ENCODE measurements at places on chromosomes 1 and 21. TPM values are rescaled to one million over a fixed set of nuclear protein-coding genes. Genes with fewer than 3 reads are reported as not detected.
A peak's percentile ranks its signal among the peaks of the same experiment; 100 is the strongest.

DNA sequence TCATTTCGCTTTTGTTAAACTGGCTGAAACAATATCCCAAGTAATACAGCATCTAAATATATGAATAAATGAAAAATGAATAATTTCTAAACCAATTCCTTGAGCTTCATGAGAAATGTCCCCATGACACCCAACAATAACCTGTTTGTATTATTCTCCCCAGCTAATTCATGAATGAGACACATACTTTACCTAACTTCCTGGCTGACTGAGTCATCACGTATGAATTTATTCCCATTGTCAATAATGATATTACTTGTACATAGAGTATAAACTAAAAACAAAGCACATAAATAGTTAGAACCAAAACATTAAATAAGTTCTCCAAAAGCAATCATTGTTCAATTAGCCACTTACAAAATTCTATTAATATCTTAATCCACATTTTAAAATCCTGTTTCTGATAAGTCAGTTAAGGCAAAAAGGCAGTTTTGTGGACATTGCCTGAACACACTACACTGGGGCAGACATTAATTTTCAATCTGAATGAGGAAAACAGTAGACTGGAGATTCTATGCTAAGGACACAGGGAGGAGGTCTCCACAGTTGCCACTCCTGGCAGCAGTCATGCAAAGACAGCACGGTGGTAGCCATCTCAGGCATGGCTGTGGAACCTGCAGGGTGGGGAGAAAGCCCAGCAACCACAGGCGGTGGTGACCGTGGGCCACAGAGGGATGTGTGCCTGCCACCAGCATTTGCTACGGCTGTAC is 48.2 kb downstream of the SLC9C2 start:
- no peaks in the 10 kb centered on the region for H3K36me3 ChIP-seq
- no peaks in the 10 kb centered on the region for H3K4me1 ChIP-seq
- H3K4me3 ChIP-seq, result no peak overlapping the region
- no peak for DNase-seq
- no peak overlapping the region for H3K27ac ChIP-seq
- 0 out of 2 replicates have a peak, but pooled peaks cover under 1% of the 10 kb centered on the region for H3K27me3 ChIP-seq

GRCh38 chr1:149849111-149849946 is 50.0 kb upstream of the BOLA1 start:
- no peaks in the 10 kb centered on the region for H3K27me3 ChIP-seq
- H3K4me1 ChIP-seq, result peaks cover 32% of the 10 kb centered on the region
- H3K36me3 ChIP-seq, result no peaks in the 10 kb centered on the region
- H3K27ac ChIP-seq, result peak overlapping the region; percentile 74
- peak overlapping the region; percentile 93 for H3K4me3 ChIP-seq

- H3K4me3 ChIP-seq, result no peak overlapping the region
- H3K4me1 ChIP-seq, result peaks cover 8% of the 10 kb centered on the region
- no peak overlapping the region for H3K27ac ChIP-seq
These were observed 6.0 kb downstream of the COL9A2 start for GRCh38 chr1:40310983-40311642.

DNA sequence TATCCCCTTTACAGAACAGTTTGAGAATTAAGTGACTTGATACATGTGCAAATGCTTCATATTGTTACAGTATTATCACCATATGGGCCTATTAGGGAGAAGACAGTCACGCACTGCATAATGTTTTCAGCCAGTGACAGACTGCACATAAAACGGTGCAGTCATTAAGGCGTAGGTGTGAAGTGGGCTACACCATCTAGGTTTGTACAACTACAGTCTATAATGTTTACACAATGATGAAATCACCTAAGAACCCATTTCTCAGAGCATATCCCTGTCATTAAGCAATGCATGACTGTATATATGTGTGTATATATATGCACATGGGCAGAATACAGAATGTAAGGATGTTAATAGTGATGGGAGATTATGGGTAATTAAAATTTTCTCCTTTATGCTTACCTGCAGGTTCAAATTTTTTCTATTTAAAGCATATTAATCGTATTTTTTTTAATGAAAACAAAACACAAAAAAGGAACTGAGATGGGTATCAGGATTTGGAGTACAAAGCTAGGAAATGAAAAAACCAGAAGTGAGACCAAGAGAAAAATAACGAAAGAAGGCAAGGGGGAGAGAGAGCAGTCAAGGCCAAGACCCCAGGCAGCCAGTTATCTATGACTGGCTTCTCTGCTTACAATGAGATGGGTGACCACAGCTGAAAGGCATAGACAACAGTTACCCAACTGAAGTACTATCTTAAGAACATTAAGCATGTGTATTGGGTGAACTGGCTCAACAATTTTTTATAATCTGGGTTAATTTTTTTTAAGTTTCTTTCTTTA is 122.9 kb upstream of the DAB1 start:
- DNase-seq, result no peak
- no peaks in the 10 kb centered on the region for H3K27me3 ChIP-seq
- H3K4me1 ChIP-seq, result no peaks in the 10 kb centered on the region
- H3K4me3 ChIP-seq, result no peak overlapping the region
- H3K27ac ChIP-seq, result no peak overlapping the region
- no peaks in the 10 kb centered on the region for H3K36me3 ChIP-seq

The PRRC2C gene
- 30.9 TPM for total RNA-seq

The ZNF697 gene
- 8.5 TPM for total RNA-seq

DNA sequence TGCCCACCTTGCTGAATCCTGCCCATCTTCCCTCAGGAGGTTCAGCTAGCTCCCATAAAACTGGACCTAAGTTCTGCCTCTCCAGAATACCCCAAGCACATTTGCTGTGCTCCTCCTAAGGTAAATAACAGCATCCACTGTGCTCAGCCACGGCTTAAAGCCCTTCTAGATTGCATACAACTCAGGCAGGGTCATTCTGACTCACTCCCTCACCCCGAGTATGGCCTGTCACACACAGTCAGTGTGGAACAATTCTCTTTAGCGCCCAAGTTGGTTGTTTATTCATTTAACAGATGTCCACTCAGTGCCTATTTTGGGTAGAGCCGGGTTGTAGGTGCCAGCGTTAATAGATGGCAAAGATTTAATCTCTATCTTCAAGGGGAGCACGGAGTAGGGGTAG is 147.5 kb upstream of the EDN2 start:
- no peaks in the 10 kb centered on the region for H3K27me3 ChIP-seq
- no peak overlapping the region for H3K27ac ChIP-seq
- H3K4me3 ChIP-seq, result no peak overlapping the region
- DNase-seq, result peak; percentile 88

DNA sequence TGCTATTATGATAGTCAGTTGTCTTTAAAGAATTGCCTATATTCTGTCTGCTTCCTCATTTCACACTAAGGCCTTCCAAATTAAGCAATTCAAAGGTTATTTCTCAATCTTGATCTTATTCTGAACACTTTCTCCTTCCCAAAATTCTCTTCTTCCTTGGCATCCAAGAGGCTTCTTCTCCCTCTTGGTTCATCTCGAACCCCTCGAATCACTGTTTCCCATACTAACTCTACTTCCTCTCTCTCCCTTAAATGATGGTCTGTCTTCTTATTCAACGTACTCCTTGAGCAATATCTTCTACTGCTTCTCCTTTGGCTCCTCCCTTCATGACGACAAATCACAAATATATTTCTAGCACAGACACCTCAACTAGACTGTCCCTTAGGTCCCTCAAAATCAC is 4.5 kb downstream of the COPA start:
- H3K27ac ChIP-seq, result no peak overlapping the region
- H3K4me1 ChIP-seq, result peaks cover 29% of the 10 kb centered on the region
- no peak for DNase-seq
- peaks cover 43% of the 10 kb centered on the region for H3K36me3 ChIP-seq
- H3K27me3 ChIP-seq, result no peaks in the 10 kb centered on the region
- no peak overlapping the region for H3K4me3 ChIP-seq

The DNASE2B gene
- not detected for total RNA-seq

DNA sequence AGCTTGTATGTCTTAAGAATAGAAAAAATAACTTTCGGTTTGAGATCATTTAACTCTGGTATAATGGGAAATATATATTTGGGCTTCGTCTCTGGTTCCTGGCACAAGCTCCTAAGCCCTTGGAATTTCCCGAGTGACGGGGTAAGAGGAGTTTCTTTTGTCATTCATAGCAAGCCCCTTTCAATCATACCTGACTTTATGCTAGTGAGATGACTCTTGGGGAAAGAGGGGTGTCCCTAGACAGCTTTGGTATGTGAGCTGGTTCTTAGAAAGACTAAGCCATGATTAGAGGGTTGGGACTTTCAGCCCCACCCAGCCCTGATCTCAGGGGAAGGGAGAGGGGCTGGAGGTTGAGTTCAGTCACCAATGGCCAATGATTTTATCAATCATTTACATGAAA is 13.9 kb upstream of the MTARC1 start:
- DNase-seq, result no peak
- no peaks in the 10 kb centered on the region for H3K27me3 ChIP-seq
- no peaks in the 10 kb centered on the region for H3K4me1 ChIP-seq
- no peaks in the 10 kb centered on the region for H3K36me3 ChIP-seq
- no peak overlapping the region for H3K27ac ChIP-seq
